NCI-H1694 treated with DMSO at 0.1 percent for 48 hours (cell line): ENCODE measurements at places on chromosomes 11 and 22.

- DNase-seq, result no peak
These were observed 8.6 kb downstream of the RPUSD4 start for GRCh38 chr11:126202646-126203359.

DNA sequence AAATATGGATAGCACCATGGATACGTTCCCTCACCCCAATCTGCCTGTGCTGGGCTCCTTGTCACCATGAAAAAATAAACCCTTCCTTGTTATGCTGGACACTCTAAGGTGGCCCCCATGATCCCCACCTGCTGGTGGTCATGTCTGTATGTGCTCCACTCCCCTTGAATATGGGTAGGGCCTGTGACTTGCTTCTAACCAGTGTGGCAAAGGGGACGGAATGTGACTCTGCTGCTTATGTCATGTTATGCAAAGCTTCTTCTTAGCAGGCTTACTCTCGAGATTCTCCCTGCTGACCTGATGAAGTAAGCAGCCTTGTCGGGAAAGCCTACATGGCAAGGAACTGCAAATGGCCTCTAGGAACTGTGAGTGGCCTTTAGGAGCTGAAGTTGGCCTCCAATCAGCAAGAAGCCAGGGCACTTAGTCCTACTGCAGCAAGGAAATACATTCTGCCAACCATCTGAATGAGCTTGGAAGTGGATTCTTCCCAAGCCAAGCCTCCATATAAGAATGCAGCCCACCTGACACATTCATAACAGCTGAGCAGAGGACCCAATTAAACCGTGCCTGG is 159.9 kb downstream of the CCDC34 start:
- no peak for DNase-seq

GRCh38 chr22:38951734-38952133 is 5.7 kb upstream of the APOBEC3A start:
- no peak for DNase-seq

GRCh38 chr11:133197425-133197824 is 334.9 kb downstream of the OPCML start:
- no peak for DNase-seq

DNA sequence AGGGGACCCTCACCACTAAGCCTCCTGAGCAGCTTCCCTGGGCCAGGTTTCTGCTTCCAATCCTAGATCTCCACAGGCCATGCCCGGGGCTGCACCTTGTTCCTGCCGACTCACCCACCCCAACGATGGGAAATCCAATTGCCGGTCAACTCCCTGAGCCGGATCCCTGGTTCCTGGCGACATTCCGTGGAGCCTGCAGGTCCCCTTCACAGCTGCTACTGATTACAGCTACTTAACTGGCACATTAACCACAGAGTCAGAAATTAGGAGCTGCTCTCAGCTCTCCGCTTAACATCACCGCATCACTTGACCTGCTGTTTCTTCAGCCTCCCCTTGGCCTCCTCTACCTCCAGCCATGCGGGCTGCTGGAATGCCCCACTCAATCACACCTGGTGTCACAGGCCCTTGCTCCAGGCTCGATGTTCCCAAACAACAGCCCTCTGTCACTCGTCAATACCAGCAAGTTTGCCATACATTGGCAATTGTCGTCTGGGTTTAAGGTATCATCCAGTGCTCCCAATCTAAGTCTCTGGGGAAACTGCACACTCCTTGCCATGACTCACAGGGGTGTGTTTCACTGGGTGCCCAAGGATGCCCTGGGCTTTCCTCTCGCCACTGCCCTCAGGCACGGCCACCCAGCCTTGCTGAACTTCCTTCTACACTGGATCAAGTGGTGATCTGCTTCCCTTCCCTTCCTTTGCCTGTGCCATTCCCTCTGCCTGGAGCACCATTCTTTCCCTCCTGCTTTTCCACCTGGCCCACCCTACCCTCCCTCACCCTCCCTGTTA is 181.0 kb downstream of the MN1 start:
- DNase-seq, result no peak

GRCh38 chr11:74749127-74749964 is 697 bp downstream of the RNF169 start:
- no peak for DNase-seq

DNA sequence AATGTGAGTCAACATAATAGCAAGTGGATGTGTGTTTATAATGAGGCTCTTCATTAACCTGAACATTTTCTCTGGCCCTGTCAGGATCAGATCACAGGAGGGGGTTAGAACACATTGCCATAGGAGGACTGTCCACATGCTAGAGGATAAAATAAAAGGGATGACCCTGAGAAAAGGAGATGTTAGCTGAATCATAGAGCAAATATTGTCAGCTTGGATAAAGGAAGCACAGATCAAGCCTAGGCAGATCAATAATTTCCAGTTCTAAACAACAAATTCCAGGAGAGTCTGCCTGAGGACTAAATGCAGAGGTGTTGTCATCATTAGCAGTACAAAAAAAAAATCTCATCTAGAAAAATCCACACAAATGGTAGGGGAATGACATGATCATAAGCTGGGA is 337.9 kb downstream of the LRRC4C start:
- no peak for DNase-seq

DNA sequence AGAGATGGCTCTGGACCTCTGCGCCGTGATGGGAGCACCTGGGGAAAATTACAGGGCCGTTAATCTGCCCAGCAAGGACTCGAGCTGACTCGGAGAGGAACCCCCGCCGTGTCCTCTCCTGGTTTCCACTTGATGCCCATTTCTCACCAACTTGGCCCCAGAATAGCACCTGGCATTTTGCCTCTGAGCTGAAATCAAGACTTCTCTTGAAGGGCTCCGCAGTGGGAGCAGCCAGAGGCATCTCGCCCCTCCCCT is 19.0 kb upstream of the CABP7 start:
- DNase-seq, result no peak

- DNase-seq, result no peak
These were observed 136.8 kb downstream of the KIF18A start for GRCh38 chr11:27971171-27971570.

- no peak for DNase-seq
These were observed 93.1 kb upstream of the ZC3H12C start for GRCh38 chr11:110000031-110000502.

DNA sequence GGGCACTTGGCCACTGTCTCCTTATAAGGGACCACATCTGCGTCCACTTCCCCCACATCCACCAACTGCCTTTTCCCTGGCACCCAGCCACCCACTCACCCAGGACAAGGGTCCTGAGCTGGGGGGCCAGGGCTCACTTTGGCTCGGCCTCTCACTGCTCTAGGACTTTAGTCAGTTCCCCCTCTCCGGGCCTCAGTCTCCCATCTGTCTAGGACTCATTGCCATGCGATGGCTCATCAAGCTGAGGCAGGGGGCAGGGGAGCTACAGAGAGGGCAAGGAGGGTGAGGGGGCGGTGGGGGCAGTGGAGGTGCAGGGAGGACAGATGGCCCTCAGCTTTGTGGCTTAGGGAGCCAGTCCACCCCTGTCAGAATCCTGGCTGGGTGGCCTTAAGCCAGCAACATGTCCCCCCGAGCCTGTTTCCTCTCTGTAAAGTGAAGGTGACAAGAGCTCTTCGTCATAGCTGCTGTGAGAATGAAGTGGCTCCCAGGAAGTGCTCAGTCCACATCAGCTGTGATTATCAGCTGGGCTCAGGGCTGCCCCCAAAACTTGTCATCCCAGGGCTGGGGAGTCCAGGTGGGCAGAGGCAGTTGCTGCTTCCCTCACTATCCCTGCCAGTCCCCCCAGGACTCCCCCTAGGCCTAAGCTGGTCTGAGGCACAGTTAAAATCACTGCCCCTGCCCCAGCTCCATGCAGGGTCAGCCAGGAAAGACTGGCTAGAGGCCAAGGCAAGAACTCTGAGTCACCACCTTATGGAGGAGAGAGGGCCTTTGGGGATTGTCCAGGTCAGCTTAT is 14.9 kb downstream of the RAC2 start:
- no peak for DNase-seq

DNA sequence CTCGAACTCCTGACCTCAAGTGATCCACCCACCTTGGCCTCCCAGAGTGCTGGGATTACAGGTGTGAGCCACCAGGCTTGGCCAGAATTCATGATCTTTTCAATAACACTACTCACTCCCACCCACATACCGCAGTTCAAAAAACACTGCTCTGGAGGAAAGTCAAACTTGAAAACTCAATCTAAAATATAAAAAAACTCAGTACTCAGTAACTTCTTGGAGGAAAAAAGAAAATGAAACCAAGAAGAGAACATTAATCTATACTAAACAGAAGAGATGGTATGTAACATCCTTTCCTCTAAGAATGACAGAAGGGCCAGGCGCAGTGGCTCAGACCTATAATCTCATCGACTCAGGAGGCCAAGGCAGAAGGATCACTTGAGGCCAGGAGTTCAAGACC is 58.3 kb downstream of the MRTFA start:
- no peak for DNase-seq

GRCh38 chr11:10379022-10379421 is 74.1 kb downstream of the ADM start:
- DNase-seq, result no peak

DNA sequence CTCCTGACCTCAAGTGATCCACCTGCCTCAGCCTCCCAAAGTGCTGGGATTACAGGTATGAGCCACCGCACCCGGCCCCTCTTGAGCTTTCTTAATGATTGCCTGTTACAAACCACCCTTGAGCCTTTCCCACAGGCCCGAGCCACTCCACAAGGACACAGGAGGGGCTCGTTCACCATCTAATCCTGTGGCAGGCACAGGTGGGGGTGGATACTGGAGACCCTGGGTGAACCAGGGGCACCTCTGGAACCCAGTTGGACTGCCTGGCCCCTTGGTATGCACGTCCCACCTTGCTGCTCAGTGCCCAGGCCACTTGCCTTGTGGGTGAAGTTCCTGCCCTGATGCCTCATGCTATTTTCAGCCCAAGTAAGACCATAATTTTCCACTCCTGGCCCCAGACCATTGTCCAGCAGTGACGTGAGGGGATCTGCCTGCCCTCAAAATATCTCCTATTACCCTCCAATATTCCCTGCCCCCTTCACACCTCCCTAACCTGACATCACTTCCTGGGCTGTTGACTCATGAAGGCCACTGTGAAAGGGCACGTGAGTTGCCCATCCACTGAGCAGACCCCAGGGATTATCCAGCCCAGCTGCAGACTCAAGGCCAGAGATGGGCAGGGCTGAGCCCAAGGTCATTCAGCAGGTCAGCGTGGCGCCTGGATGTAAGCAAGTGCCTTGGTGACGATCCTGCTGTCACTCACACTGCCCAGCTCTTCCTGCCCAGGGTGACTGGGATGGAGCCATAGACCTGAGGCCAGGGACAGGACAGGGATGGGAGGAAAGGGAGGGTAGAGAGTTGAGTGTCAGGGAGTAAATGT is 19.6 kb downstream of the P2RY2 start:
- DNase-seq, result no peak

DNA sequence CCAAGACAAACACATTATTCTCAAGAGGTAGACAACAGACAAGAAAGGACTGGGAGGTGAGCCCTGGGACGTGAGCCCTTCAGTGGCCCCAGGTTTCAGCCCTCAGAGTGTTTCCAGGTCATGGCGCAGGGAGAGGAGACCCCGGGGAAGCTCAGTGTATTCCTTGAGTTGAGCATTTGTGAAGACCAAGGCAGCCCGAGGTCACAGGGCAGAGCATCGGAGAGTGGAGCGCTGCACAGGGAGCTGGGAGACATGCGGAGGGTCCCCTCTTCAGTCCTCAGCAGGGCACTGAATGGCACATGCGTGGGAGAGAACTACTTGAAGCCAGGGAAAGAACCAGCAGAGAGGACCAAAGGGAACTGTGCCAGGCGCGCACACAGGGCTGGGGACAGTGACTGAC is 11.7 kb downstream of the KRTAP5-6 start:
- DNase-seq, result no peak

DNA sequence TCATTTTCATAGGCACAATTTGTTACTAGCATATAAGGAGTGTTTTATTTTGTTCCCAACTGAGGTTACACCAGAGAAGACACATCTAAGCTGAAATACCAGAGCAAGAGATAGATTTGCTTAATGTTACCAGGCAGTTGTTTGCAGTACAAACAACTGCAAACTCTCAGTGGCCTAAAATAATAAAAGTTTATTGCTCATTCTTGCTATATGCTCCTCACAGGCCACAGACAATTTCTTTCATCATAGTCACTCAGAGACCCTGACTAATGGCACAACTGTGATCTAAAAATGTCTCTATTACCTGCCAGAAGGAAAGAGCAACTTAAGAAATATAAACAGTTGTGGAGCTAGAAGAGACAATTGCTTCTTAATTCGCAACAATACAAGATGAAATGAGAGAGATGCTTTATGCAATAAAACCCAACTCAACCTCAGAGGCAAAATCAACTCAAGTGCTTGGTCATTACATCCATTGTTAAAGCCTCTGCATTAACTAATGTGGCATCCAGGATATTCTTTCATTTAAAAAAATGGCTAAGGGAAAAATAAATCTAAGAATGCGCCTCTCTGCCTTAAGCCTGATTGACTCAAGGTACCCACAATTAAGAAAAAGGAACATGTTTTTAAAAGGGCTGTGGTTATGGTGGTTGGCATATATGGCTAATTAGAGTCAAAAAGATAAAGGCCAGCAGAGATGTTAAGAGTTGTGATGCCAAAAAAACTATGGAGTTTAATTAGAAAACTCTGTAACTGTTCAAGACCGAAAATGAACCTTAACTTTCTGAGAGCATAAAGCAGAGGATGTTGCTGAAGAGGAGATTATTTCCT is 103.7 kb downstream of the CD44 start:
- DNase-seq, result no peak

DNA sequence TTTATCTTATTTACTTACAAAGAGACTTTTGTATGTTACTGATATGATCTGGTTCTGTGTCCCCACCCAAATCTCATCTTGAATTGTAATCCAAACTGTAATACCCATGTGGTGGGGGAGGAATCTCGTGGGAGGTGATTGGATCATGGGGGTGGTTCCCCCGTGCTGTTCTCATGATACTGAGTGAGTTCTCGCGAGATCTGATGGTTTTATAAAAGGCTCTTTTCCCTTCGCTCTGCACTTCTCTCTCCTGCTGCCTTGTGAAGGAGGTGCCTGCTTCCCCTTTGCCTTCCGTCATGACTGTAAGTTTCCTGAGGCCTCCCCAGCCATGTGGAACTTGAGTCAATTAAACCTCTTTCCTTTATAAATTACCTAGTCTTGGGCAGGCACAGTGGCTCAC is 42.4 kb upstream of the WNT7B start:
- no peak for DNase-seq

- DNase-seq, result no peak
These were observed 81.4 kb downstream of the SNX19 start for GRCh38 chr11:130834886-130835285.
